ENCODE measurements at places on chromosomes 13 and 19.
A peak's percentile ranks its signal among the peaks of the same experiment; 100 is the strongest.

DNA sequence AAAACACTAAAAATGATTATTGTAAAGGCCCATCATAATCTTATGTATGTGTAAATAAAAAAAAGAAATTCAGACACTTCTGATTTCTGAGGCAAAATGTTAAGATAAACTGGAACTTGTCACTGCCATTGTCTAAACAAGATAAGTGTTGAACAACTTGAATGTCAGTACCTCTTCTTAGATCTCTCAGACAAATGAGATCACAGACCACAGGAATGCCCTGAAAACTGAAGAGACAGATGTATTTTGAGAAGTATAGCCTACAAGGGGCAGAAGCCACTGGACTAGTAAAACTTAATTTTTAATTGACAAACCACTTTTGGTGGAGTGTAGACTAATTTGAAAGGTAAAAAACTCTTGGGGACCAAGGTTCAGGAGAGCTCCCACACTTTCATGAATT, 375.5 kb upstream of the SLITRK5 start:
- no peak for ATAC-seq

GRCh38 chr13:40874138-40874779, 84.8 kb downstream of the SLC25A15 start:
- no peak for ATAC-seq

GRCh38 chr13:98411617-98412265, 165.2 kb downstream of the STK24 start:
- no peak for ATAC-seq

- ATAC-seq: no peak
Measured at GRCh38 chr13:94268661-94269060, 210.8 kb downstream of the DCT start.

- ATAC-seq: no peak
Measured at GRCh38 chr13:73364736-73365135, 305.9 kb downstream of the KLF5 start.

GRCh38 chr19:30596813-30597399, 224.7 kb downstream of the ZNF536 start:
- no peak for ATAC-seq

GRCh38 chr19:37982655-37983054, 75.6 kb downstream of the SIPA1L3 start:
- ATAC-seq: no peak

DNA sequence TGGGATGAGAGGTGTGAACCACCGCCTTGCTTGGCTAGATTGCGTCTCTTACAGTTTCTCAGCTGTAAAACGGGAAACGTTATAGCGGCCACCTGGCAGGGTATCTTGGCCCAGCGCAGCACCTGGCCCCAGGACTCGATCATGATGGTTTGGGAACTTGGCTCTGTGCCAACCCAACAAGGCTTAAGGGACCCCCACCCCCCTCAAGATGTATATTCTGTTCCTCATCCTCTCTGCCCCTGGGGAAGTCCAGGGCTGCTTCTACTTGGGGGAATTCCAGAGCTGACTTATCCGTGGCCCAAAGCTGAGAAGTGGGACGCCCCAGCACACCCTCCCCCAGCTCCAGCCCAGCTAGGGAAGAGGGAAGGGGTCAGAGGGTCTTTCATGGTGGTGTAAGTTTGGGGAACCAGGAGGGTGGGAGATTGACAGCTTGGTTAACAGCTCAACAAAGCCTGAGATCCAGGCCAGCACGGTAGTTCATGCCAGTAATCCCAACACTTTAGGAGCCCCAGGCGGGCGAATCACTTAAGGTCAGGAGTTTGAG, 695 bp downstream of the ICAM1 start:
- peak; percentile 52 for ATAC-seq

GRCh38 chr13:66491251-66491650, 738.9 kb downstream of the PCDH9 start:
- ATAC-seq: no peak

DNA sequence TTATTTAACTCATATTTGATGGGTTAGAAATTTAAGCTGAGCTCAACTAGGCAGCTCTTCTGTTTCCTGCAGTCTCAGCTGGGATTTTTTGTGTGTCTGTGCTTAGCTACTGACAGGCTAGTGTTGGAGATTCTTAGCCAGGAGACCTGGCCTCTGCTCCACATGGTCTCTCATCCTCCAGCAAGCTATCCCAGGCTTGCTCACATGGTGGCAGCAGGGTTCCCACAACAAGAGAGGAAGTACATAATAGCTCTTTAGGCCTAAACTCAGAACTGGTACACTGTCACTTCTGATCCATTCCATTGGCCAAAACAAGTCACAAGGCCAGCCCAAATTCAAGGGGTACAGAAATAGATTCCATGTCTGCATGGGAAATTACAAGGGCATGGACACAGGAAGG, 406.2 kb downstream of the SUCLA2 start:
- ATAC-seq: no peak

- ATAC-seq: no peak
Measured at GRCh38 chr13:77475345-77476084, 60.0 kb upstream of the SCEL start.

- ATAC-seq: peak; percentile 18
Measured at GRCh38 chr13:44274771-44275205, 98.8 kb upstream of the SERP2 start.

DNA sequence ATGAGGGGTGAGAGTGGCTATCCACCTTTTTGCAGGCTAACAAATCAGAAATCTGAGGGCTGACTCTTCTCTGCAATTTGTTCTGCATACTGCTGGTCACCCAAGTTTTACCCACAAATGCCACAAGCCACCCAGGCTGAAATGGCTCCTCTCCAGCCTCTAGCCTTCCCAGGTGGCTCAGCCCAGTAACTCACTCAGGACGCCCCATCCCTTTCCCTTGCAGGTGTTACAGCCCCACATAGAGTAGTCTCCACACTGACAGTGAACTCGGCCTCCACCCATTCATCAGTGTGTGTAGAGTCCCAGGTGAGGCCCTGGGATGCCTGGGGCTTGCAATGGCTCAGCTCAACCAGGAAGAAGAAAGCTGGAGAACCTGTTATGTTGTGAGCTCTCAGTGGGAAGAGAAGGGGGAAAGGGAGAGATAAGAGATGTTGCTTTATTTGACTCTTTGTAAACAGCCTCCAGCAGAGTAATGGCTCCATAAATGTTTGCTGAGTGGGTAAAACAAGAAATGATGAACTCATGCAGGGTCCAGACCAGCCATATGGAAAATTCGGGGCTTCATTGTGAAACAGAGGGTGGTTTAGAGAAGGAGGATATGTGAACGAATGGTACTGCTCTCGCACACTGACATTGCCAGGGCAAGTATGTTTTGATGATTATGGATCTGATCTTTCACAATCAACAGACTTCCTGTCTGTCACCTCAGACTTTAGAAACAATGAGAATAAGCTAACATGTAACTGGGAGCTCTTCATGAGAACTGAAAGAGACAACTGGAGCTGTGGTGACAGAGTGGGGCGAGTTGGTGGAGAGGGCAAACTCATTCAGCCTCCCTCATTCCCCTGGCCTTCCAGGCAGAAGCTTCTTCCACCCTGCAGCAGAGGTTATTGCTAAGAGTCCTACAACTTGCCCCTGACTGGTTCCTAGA, 74.2 kb upstream of the RFC3 start:
- ATAC-seq: no peak

DNA sequence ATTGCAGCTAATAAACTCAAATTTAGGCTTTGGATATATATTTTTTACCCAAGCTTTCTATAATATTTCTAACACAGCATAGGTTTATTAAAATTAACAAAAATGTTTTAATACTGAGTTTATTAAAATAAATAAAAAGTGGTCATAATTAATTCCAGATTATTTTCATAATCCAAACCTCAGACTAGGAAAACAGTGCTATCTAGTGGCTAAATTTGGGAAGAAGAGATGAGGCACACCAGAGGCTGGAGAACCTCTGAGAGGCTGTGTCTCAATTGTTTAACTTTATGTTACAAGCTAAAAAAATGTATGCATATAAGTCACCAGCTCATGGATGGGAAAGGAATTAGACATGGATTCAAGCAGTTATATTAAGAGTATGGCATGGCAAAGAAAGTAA, 392.5 kb downstream of the DIAPH3 start:
- no peak for ATAC-seq

DNA sequence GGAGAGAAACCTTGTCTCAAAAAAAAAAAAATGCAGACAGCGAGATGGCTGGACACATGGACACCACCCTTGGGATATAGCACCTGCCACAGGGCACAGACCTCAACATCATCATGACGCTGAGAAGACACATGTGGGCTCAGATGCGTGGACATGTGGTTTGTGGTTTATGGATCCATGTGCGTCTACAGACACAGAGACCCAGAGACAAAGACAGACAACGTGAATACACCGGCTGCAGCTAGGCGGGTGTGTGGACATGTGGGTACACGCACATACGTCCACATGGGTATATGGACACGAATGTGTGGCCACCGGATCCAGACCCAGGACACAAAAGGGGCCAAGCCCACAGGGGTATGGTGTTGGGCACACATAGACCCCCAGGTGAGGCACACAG, 1.3 kb downstream of the TNFSF14 start:
- ATAC-seq: no peak

DNA sequence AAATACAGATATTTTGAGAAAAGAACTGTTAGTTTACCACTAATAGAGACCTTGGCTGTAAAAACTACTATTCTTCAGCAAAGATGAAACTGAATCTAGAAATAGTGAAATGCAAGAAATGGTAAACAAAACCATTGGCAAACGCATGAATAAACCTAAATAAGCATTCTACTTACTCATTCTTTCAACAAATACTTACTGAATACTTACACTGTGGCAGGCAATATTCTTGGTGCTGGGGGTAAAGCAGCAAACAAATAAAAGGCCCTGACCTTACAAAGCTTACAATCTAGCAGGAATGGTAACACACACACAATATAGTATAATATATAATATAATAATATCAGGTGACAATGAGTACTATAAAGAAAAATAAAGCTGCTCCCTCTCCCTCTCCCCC, 38.7 kb downstream of the KATNAL1 start:
- no peak for ATAC-seq

- peak; percentile 77 for ATAC-seq
Measured at GRCh38 chr19:16076154-16076957, at the start of gene TPM4. Gene TPM4 (plus strand): TSS chr19:16076495. CDS start chr19:16076566, 71 bp downstream.

DNA sequence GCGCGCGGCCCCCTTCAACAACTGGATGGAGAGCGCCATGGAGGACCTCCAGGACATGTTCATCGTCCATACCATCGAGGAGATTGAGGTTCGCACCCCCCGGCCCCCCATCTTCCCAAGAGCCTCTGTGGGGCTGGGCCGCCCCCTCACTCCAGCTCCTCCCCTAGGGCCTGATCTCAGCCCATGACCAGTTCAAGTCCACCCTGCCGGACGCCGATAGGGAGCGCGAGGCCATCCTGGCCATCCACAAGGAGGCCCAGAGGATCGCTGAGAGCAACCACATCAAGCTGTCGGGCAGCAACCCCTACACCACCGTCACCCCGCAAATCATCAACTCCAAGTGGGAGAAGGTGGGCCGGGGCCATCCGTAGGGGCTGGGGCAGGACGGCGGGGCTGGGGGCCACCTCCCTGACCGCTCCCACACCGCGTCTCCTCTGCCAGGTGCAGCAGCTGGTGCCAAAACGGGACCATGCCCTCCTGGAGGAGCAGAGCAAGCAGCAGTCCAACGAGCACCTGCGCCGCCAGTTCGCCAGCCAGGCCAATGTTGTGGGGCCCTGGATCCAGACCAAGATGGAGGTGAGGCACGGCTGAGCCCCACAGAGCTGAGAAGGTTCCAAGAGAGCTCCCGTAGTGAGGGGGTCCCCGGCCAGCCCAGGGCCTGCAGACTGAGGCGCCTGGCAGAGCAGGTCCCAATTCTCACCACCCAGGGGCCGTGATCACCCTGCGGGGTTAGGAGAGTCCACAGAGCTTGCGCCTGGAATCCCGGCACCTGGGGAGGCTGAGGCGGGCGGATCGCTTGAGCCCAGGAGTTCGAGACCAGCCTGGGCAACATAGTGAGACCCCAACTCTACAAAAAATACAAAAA, 20.1 kb downstream of the CAPN12 start:
- ATAC-seq: no peak

- ATAC-seq: no peak
Measured at GRCh38 chr19:13066933-13067807, 35.5 kb downstream of the LYL1 start.

DNA sequence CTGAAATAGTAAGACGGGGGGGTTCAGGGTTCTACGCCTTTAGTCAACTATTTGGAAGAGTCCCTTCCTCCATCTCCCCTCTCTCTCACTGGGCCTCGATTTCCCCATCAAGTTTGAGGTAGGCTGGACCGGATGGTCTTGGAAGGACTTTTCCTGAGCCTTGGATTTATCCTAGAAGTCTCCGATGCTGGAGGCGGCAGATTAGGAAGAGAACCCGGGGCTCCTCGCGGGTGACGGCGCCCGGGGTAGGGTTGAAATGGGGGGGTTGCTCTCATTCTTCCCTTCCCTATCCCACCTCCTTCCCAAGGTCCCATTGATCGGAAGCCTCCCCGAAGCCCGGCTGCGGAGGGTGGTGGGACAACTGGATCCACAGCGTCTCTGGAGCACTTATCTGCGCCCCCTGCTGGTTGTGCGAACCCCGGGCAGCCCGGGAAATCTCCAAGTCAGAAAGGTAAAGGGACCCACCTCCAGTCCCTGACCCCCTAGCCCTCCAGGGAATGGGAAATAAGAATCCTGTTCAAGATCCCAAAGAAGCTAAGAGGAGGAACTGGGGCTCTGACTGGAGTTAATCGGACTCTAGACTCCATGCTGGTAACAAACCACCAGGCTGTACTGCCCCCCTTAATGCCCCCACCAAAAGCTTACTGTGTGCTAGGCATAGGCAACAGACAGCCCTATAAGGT, 781 bp downstream of the QPCTL start:
- no peak for ATAC-seq

- no peak for ATAC-seq
Measured at GRCh38 chr13:96898212-96898611, 96.1 kb downstream of the OXGR1 start.

GRCh38 chr13:114128624-114129522, 3.5 kb downstream of the RASA3 start:
- peak; percentile 89 for ATAC-seq

GRCh38 chr13:84864341-84864740, 934.9 kb downstream of the SLITRK6 start:
- no peak for ATAC-seq

GRCh38 chr19:33698576-33699435, 77.1 kb downstream of the CHST8 start:
- no peak for ATAC-seq

GRCh38 chr19:35162471-35163326, 8.2 kb downstream of the FXYD5 start:
- no peak for ATAC-seq

DNA sequence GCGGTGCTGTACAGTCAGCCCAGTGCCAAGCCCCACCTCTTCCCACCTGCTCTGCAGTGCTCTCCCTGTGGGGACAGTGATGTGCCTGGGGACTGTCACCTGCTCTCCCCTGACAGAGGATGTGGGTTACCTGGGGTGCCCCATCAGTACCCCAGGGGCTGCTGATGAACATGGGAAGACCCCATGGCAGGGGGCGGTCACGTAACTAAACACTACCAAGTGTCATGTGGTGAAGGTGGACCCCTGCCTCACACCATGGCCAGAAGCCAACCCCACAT, 12.7 kb downstream of the KDM4B start:
- peak; percentile 79 for ATAC-seq

- no peak for ATAC-seq
Measured at GRCh38 chr13:36712770-36713169, 39.0 kb downstream of the SERTM1 start.

GRCh38 chr19:750640-751423, at the start of gene MISP:
Gene MISP (plus strand): TSS chr19:751112. CDS start chr19:756947, 5,835 bp downstream.
- no peak for ATAC-seq

GRCh38 chr19:42281827-42282762, 13.0 kb downstream of the CIC start:
- ATAC-seq: no peak

- ATAC-seq: peak; percentile 76
Measured at GRCh38 chr19:48489608-48490216, 20.5 kb downstream of the CYTH2 start.

GRCh38 chr19:48321372-48321621, 4.1 kb upstream of the EMP3 start:
- ATAC-seq: peak; percentile 88

All from stimulated activated memory B cell treated with anti-CD40 and anti-IgM and Interleukin-4, amounts not matched to agents 10 μg/mL and 1 μg/mL and 100 μg/mL, for 72 hours (primary cell).